ENCODE measurements at places on chromosomes 1 and 21. TPM values are rescaled to one million over a fixed set of nuclear protein-coding genes. Genes with fewer than 3 reads are reported as not detected.

GRCh38 chr1:22641247-22641646 is 2.2 kb upstream of the C1QC start:
- no peaks in the 10 kb centered on the region for H3K27me3 ChIP-seq
- H3K27ac ChIP-seq = no peak overlapping the region
- peaks cover 3% of the 10 kb centered on the region for H3K4me1 ChIP-seq
- DNase-seq = no peak
- no peaks in the 10 kb centered on the region for H3K36me3 ChIP-seq
- no peak overlapping the region for H3K4me3 ChIP-seq

DNA sequence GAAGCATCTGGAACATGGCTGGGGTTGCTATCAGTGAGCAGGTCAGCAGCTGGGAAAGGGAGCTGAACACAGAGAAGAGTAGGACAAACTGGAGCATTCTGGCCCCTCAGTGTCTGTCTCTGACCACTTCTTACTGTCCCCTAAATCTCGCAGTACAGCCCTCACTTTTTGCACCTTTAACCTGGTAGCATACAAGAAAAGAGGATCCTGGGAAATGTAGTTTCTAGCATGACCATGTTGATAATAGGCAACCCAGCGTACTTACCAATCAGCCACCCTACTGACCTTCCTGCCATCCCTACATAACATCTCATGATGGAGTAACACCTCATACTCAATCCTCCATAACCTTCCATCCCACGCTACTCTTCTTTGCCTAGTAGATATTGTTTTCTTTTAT is 99.1 kb upstream of the RAVER2 start:
- DNase-seq = no peak
- H3K27me3 ChIP-seq = no peaks in the 10 kb centered on the region
- H3K4me1 ChIP-seq = no peaks in the 10 kb centered on the region
- no peak overlapping the region for H3K4me3 ChIP-seq
- no peak overlapping the region for H3K27ac ChIP-seq

DNA sequence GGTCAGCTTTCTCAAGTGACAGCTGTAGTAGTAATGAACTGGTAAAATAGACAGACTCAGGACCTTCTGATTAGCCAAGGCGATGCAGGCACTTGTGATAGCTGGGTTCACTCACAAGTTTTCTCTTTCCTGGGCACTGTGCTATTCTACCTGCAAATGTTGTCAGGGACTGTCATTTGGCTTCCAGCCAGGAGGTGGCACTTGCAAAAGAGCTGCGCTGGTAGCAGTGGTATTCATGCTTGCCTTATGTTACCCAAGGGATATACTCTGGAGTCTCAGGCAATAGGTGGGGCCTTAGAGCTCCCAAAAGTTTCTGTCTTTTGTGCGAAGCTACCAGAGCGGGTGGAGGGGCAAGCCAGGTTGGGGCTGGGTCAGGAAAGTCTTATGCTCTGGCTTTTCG is 23.5 kb downstream of the IFI44 start:
- no peaks in the 10 kb centered on the region for H3K27me3 ChIP-seq
- H3K27ac ChIP-seq = no peak overlapping the region

- H3K27me3 ChIP-seq = no peaks in the 10 kb centered on the region
- H3K4me3 ChIP-seq = no peak overlapping the region
- no peak overlapping the region for H3K27ac ChIP-seq
- H3K36me3 ChIP-seq = no peaks in the 10 kb centered on the region
- no peak for DNase-seq
Observed at GRCh38 chr1:29223521-29223920, 7.2 kb downstream of the MECR start.

- H3K4me3 ChIP-seq = no peak overlapping the region
- H3K4me1 ChIP-seq = peaks cover 33% of the 10 kb centered on the region
- no peak for DNase-seq
- H3K27ac ChIP-seq = no peak overlapping the region
- no peaks in the 10 kb centered on the region for H3K27me3 ChIP-seq
- no peaks in the 10 kb centered on the region for H3K36me3 ChIP-seq
Observed at GRCh38 chr1:99820546-99820945, 29.6 kb upstream of the AGL start.

CELA3A gene
- total RNA-seq = not detected

GRCh38 chr1:215114154-215114933 is 31.8 kb downstream of the KCNK2 start:
- no peak overlapping the region for H3K4me3 ChIP-seq
- no peak overlapping the region for H3K27ac ChIP-seq
- H3K36me3 ChIP-seq = no peaks in the 10 kb centered on the region
- H3K4me1 ChIP-seq = no peaks in the 10 kb centered on the region
- no peak for DNase-seq

- no peaks in the 10 kb centered on the region for H3K4me1 ChIP-seq
- H3K36me3 ChIP-seq = no peaks in the 10 kb centered on the region
- H3K4me3 ChIP-seq = no peak overlapping the region
- H3K27ac ChIP-seq = no peak overlapping the region
Observed at GRCh38 chr1:22799971-22800370, 89.3 kb downstream of the EPHB2 start.

DNA sequence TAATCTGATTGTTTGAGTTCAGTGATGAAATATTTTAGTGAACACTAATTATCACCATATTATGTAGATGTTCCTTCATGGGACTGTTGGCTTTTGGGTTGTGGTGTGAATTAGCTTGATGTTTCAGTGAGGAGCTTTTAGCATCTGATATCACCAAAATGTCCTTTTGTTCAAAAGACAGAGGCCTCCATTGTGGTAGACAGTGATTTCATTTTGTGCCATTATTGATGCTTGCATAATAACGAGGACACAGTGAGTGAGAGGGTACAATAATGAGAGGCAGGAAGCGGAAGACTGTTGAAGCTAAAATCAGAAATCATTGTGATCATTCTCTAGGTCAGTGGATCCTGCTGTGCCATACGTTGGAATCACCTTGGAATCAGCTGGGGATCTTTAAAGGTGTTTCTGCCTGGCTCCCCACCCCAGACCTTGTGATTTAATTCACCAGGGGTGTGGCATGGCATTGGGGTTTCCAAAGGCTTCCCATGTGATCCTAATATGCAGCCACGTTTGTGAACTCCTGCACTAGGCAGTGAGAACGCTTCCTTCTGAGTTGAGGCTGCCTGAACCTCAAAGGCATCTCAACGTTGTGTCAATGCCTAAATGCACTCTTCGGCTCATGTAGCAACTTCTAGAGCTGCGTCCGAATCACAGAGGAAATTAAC is 82.1 kb upstream of the KIF1B start:
- no peak overlapping the region for H3K4me3 ChIP-seq
- DNase-seq = no peak
- no peak overlapping the region for H3K27ac ChIP-seq
- peaks cover 6% of the 10 kb centered on the region for H3K4me1 ChIP-seq
- peaks cover 64% of the 10 kb centered on the region for H3K36me3 ChIP-seq

FBLIM1 gene
- total RNA-seq = 1.4 TPM

- peak overlapping the region; percentile 48 for H3K27ac ChIP-seq
- no peak overlapping the region for H3K4me3 ChIP-seq
- no peaks in the 10 kb centered on the region for H3K36me3 ChIP-seq
Observed at GRCh38 chr1:58907398-58907797, 123.6 kb upstream of the JUN start.

S100A16 gene
- total RNA-seq = 44.1 TPM

GRCh38 chr1:158932171-158932570 is 819 bp downstream of the PYHIN1 start:
- H3K27me3 ChIP-seq = no peaks in the 10 kb centered on the region
- H3K4me3 ChIP-seq = no peak overlapping the region

- H3K4me1 ChIP-seq = peaks cover 12% of the 10 kb centered on the region
- H3K27me3 ChIP-seq = no peaks in the 10 kb centered on the region
- H3K36me3 ChIP-seq = no peaks in the 10 kb centered on the region
- peak; percentile 19 for DNase-seq
- no peak within 1 kb of the TSS for H3K27ac ChIP-seq
- H3K4me3 ChIP-seq = no peak within 1 kb of the TSS
Observed at GRCh38 chr1:19814681-19815503, at the start of gene RNF186. Gene RNF186 (minus strand): TSS chr1:19815283. CDS start chr1:19815101, 182 bp downstream.

- H3K27me3 ChIP-seq = peaks cover 8% of the 10 kb centered on the region
- H3K27ac ChIP-seq = peak overlapping the region; percentile 84
- no peaks in the 10 kb centered on the region for H3K36me3 ChIP-seq
- H3K4me1 ChIP-seq = peaks cover 49% of the 10 kb centered on the region
Observed at GRCh38 chr1:16153096-16153998, 2.5 kb downstream of the EPHA2 start.

COL9A2 gene
- 0.07 TPM for total RNA-seq

GRCh38 chr1:77889671-77890070 is 1.2 kb downstream of the NEXN start:
- H3K4me1 ChIP-seq = peaks cover 40% of the 10 kb centered on the region
- peak overlapping the region; percentile 99 for H3K27ac ChIP-seq
- peak; percentile 23 for DNase-seq
- H3K27me3 ChIP-seq = no peaks in the 10 kb centered on the region

DNA sequence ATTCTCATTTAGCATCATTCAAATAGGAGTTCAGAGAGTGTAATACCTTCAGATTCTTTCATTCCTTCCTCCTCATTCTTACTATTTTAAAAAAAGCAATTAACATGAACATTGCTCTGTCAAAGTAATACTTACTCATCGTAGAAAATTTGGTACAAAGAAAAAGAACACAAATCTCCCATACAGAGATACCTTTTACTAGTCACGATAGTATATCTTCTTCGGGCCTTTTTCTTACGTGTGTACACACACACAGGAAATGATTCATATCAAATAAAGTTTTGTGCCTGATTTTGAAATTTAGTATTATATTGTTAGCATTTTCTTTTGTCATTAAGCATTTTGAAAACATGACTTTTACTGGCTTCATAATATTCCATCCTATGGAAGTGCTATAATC is 52.9 kb downstream of the NCF2 start:
- DNase-seq = no peak
- no peak overlapping the region for H3K4me3 ChIP-seq
- H3K27ac ChIP-seq = no peak overlapping the region

GRCh38 chr1:208551633-208552320 is 307.6 kb upstream of the PLXNA2 start:
- H3K27ac ChIP-seq = no peak overlapping the region
- H3K36me3 ChIP-seq = no peaks in the 10 kb centered on the region
- no peak overlapping the region for H3K4me3 ChIP-seq
- no peaks in the 10 kb centered on the region for H3K27me3 ChIP-seq
- DNase-seq = no peak

CD1B gene
- total RNA-seq = not detected

- H3K4me1 ChIP-seq = no peaks in the 10 kb centered on the region
- no peaks in the 10 kb centered on the region for H3K36me3 ChIP-seq
- no peak overlapping the region for H3K27ac ChIP-seq
Observed at GRCh38 chr1:210499956-210500355, 171.3 kb downstream of the HHAT start.

- peaks cover 96% of the 10 kb centered on the region for H3K4me1 ChIP-seq
- peaks cover 3% of the 10 kb centered on the region for H3K36me3 ChIP-seq
- H3K4me3 ChIP-seq = no peak overlapping the region
- no peaks in the 10 kb centered on the region for H3K27me3 ChIP-seq
- DNase-seq = peak; percentile 76
Observed at GRCh38 chr1:9241891-9242290, 7.3 kb downstream of the H6PD start.

DENND2C gene
- total RNA-seq = 4.7 TPM

GRCh38 chr1:101181930-101182329 is 54.9 kb upstream of the S1PR1 start:
- DNase-seq = no peak
- H3K27ac ChIP-seq = peak overlapping the region; percentile 65
- H3K4me1 ChIP-seq = no peaks in the 10 kb centered on the region
